Calu3 (cell line): ENCODE measurements at places on chromosomes 16 and 17.
A peak's percentile ranks its signal among the peaks of the same experiment; 100 is the strongest.

GRCh38 chr16:62392698-62393097 lies 356.5 kb upstream of the CDH8 start:
- no peak for DNase-seq

- peak; percentile 91 for DNase-seq
Observed at GRCh38 chr17:74770498-74771318, 5.4 kb downstream of the NAT9 start.

DNA sequence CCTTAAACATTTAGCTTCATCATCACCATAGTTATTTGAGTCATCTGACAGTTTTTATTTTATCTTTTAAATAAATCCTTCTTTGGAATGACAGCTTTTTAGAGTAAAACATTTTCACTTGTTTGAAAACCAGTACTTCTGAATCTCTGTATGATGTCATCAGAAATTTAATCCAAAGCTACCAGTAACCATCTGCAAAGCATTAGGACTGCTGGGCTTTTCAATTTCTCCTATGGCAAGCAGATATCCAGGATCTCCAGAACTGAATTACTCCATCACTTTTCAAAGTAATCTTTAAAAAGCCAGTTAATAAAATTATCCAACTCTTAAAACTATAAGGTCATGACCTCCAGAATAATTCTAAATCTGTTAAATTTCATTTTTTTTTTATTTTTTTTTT lies 51.5 kb downstream of the CHCT1 start:
- no peak for DNase-seq

GRCh38 chr16:8931859-8932258 lies 31.8 kb downstream of the USP7 start:
- peak; percentile 54 for DNase-seq

DNA sequence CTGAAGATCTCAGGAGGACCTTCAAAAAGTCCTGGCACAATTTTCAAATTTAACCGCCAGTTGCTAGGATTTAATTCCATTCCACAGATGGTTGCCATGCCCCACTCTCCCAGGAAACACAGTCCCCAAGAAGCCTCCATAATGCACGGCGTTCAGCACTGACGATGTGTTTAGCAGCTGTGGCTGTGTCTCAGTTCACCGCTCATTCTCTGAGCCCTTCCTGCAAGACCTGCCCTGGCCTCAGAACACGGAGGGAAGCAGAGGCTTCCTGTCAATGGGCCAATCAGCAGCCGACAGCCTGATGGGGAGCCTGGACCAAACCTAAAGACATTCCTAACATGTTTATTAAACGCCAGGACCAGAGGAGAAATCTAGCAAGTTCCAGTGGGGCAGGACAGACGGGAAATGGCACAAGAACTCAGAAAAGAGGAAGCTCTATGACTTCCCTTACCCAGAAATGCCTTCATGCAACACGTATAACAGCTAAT lies 4.9 kb downstream of the MYLK3 start:
- no peak for DNase-seq

DNA sequence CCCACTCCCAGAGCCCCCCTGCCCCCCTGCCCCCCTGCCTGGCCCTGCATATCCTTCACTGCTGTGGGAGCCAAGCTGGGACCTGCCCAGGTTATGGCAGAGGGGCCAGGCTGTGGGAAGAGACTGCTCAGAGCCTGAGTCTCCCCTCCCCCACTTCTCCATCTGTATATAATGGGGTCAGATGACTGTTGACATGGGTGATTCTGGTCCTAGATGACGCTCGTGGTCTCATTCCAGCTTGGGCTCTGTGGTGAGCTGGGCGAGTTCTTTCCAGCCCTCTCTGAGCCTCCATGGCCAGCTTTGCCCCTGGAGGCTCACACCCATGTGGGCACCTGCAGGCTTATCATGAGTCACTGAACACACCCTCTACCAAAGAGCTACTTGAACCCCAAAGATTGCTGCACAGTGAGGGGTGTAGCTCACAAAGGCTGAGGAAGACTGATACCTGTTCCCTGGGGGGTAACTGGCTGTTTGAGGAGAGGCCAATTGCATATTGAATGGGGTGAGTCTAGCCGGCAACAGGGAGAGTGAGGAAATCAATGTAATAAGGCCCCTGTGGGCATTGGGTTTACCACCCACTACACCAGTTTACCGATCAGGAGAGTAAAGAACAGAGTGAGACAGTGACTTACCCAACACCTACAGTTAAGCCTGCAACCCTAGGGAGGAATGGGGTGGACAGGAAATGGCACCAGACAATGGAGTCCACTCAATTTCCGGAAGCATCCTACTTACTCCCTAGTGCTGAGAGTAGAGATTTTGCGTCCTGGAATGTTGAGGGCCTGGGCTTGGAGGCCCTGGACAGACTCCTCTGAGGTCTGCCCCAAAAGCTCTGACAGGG lies 4.2 kb upstream of the SREBF1 start:
- no peak for DNase-seq

GRCh38 chr17:69913216-69913615 lies 161.8 kb upstream of the KCNJ16 start:
- DNase-seq = no peak

GRCh38 chr16:55913716-55914115 lies 38.5 kb upstream of the CES5A start:
- DNase-seq = no peak

DNA sequence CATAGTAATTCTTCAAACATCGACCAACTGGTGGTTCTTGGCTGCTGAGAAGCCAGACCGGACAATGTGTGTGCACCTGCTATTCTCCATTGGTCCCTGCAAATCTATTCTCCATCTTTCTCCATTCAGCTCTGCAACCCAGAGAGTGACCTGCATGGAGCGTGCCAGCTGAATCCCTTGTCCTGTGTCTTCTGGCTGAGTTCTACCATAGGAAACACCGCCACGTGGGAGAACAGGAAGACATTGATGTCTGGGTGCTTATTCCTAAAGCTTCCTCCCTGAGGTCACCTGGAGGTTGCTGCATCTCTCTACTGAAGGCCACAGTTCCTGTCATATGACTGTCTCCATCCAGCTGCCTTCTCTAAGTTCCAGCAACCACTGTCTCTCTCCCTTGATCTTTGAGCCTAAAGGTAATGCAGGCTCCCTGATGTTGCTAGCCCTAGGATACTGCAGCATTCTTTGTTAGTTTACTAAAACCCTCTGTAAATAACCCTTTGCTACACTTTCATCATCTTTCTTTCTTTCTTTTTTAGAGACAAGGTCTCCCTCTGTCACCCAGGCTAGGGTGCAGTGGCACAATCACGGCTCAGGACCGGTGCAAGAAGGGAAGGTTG lies 10.6 kb upstream of the SMG1 start:
- no peak for DNase-seq
